Thyroid gland (tissue), 4 donors: ENCODE measurements at places on chromosomes 3 and 15. TPM values are rescaled to one million over a fixed set of nuclear protein-coding genes. Genes with fewer than 3 reads are reported as not detected.

DNA sequence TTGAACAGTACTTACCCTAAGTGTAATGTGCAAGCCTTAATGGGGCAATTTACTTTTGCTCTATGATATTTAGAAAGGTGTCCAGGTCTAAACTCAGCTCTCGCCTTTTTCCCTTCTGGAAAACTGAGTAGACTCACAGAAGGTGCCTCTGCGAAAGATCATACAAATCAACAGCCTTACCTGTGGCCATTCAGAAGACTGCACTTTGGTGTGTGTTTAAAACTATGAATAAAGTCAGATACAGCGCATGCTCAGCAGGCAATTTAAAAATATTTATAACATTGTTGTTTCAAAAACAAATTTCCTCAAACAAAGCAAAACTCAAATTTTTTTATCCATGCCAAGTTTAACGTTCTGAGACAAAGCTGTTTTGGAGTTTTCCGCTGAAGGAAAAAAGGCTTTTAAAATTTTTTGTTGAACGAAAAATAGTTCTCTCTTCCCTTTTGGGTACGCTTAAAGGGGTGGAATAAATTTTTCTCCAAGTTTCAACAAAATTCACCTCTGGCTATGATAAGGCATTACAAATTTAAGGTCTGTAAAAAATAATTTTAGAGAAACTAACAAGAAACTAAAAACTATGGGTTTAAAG lies 156.3 kb downstream of the TIGIT start:
- no peaks in the 10 kb centered on the region for H3K36me3 ChIP-seq
- H3K27ac ChIP-seq, result no peak overlapping the region
- peaks cover 16% of the 10 kb centered on the region for H3K4me1 ChIP-seq
- H3K4me3 ChIP-seq, result no peak overlapping the region
- no peaks in the 10 kb centered on the region for H3K27me3 ChIP-seq

- H3K4me1 ChIP-seq, result no peaks in the 10 kb centered on the region
- no peak overlapping the region for H3K4me3 ChIP-seq
- no peaks in the 10 kb centered on the region for H3K36me3 ChIP-seq
- H3K27me3 ChIP-seq, result no peaks in the 10 kb centered on the region
- no peak overlapping the region for H3K27ac ChIP-seq
These were observed 372.1 kb downstream of the MAGI1 start for GRCh38 chr3:65666448-65667091.

DNA sequence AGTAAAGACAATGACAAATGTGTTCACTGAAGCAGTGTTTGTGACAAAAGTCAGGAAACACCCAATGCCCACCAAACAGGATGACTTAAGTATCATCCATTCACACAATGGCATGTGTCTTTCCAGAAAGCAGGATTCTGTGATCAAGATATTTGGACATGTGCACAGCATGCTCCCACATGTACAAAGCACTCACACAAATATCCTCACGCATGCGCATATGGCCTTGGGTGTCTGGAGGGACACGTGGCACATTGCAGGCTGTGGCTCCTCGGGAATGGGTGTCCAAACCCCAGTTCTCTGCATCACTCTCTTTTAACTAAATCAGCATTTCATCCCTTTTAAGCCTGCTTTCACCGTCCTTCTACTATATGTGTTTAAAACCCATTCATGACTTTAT lies 130.5 kb downstream of the KLF13 start:
- no peak overlapping the region for H3K27ac ChIP-seq
- no peaks in the 10 kb centered on the region for H3K4me1 ChIP-seq
- no peak overlapping the region for H3K4me3 ChIP-seq
- H3K27me3 ChIP-seq, result no peaks in the 10 kb centered on the region

- H3K27ac ChIP-seq, result no peak overlapping the region
- no peaks in the 10 kb centered on the region for H3K27me3 ChIP-seq
- H3K36me3 ChIP-seq, result no peaks in the 10 kb centered on the region
- no peak overlapping the region for H3K4me3 ChIP-seq
- no peak for DNase-seq
- peaks cover 7% of the 10 kb centered on the region for H3K4me1 ChIP-seq
These were observed 82.0 kb upstream of the XXYLT1 start for GRCh38 chr3:195352895-195353488.

DNA sequence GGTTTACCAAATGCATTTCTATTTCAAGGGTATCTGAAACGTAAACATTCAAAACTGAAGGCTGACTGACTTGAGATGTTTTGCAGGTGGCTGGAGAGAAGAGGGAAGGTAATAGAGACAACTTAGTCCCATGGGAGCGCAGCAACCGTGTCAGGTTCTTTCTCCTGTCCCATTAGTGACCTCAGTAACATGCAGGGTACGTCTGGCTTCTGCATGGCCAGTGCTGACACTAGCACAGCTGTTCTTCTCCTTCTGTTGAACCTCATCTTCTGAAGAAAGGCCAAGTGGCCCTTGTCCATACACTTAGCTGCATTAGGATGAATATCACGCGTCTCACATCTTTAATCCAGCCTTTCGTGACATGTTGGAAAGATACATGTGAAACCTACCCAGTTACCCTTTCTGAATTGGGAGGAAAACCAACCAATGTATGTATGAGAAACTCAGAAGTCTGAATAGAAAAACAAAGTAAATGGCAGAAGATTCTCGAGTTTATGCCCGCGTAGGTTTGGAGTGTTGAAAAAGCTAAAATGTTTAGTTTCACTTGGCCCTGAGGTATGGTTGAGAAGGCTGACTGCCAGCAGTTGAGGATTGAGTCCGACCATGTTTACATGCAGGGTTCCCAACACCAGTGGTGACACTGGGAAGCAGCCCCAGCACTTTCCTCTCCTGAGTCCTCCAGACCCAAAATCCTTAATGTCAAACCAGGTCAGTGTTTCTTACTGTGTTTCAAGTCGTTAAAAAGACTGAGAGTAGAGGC lies 10.3 kb downstream of the NCBP2 start:
- no peaks in the 10 kb centered on the region for H3K27me3 ChIP-seq
- H3K36me3 ChIP-seq, result peaks cover 55% of the 10 kb centered on the region
- no peak for DNase-seq
- H3K4me3 ChIP-seq, result no peak overlapping the region

DNA sequence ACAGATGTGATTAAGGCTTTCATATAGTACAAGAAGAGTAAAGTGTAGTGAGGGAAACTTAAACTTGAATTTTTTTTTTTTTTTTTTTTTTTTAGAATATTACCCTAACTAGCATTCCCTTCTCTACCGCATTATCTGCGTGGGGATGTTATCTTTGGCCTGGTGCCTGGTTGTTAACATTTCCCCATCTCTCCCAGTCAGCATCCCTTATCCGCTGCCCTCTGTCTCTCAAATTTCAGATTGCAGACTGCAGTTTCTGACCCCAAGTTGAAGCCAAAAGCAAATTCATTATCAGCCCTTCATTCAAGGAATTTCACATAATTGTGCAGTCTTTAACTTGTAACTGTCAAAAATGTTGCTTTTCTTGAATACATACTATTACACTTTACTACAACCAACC lies 353.0 kb downstream of the PLOD2 start:
- H3K27me3 ChIP-seq, result no peaks in the 10 kb centered on the region
- no peak overlapping the region for H3K27ac ChIP-seq
- DNase-seq, result no peak
- no peaks in the 10 kb centered on the region for H3K36me3 ChIP-seq

- H3K4me1 ChIP-seq, result no peaks in the 10 kb centered on the region
- DNase-seq, result no peak
- no peaks in the 10 kb centered on the region for H3K27me3 ChIP-seq
- H3K36me3 ChIP-seq, result no peaks in the 10 kb centered on the region
- H3K4me3 ChIP-seq, result no peak overlapping the region
These were observed 34.0 kb downstream of the SCG5 start for GRCh38 chr15:32675466-32675865.

DNA sequence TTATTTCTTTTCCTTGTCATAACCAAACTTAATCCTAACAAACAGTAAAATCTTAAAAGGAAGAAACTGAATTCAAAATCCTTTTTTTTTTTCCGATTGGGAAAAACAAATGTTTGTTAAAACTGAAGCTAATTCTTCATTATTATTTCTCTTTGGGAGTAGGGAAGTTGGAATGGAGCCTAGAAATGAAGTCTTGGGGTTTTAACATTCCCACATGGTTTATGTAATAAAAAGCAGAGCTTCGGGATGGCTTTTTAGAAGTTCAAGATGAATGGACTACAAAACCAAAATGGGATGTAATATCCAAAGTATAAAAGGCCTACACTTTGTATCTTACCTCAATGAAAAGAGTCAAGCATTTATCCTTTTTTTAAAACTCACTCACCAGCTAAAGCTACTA lies 189.0 kb upstream of the TMC3 start:
- no peak overlapping the region for H3K4me3 ChIP-seq
- H3K27ac ChIP-seq, result no peak overlapping the region
- no peaks in the 10 kb centered on the region for H3K4me1 ChIP-seq
- no peaks in the 10 kb centered on the region for H3K27me3 ChIP-seq

GRCh38 chr3:98732286-98733052 lies 30.7 kb upstream of the ST3GAL6 start:
- H3K27me3 ChIP-seq, result no peaks in the 10 kb centered on the region
- H3K36me3 ChIP-seq, result no peaks in the 10 kb centered on the region
- H3K27ac ChIP-seq, result peak overlapping the region; percentile 92

- DNase-seq, result peak; percentile 94
- no peaks in the 10 kb centered on the region for H3K36me3 ChIP-seq
- peak overlapping the region; percentile 85 for H3K27ac ChIP-seq
- no peak overlapping the region for H3K4me3 ChIP-seq
- no peaks in the 10 kb centered on the region for H3K27me3 ChIP-seq
These were observed 8.8 kb downstream of the STOML1 start for GRCh38 chr15:73983211-73983727.

DNA sequence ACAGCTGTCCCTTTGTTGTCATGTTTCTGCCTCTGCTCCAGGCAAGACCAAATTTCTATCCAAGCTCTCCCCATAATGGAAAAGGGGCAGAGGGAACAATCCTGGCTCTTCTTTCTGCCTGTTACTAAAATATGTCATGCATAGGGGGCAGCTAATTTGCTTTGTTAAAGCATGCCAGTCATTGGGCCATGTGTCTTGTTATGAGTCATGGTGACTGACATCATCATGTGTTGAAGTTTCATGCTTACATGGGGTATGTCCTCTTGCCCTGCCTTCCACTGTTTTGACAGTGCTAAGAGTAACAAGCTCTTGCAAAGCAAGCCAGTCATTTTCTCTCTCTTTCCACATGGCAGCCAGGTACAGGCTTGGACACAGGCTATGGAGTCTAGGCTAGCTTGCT lies 268.9 kb downstream of the GABRB3 start:
- no peak overlapping the region for H3K4me3 ChIP-seq
- DNase-seq, result no peak
- H3K27ac ChIP-seq, result no peak overlapping the region
- H3K27me3 ChIP-seq, result no peaks in the 10 kb centered on the region
- H3K36me3 ChIP-seq, result no peaks in the 10 kb centered on the region

DNA sequence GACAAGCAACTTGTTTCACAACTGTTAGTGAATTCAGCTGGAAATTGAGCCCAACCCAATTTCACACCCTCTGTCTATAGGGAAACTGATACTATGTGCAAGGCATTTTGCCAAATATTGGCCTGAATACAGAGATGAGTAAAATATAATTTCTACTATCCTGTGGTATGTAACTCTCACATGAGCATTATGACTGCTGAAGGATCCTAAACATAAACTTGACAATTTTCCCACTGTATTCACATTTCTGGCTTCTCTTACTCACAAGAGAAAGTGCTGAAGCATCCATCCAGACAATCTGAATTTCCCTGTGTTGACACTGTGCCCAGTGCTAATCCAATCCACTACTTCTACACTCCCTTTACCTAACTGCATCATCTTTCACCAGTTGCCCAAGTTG lies 28.4 kb downstream of the SERPINI2 start:
- H3K4me1 ChIP-seq, result no peaks in the 10 kb centered on the region
- DNase-seq, result no peak
- no peak overlapping the region for H3K27ac ChIP-seq
- H3K36me3 ChIP-seq, result no peaks in the 10 kb centered on the region
- no peaks in the 10 kb centered on the region for H3K27me3 ChIP-seq

GRCh38 chr15:90268415-90268814 lies 2.9 kb downstream of the NGRN start:
- H3K4me3 ChIP-seq, result no peak overlapping the region
- H3K4me1 ChIP-seq, result peaks cover 52% of the 10 kb centered on the region
- no peaks in the 10 kb centered on the region for H3K27me3 ChIP-seq
- no peak for DNase-seq

- DNase-seq, result peak; percentile 53
- no peak overlapping the region for H3K4me3 ChIP-seq
- no peaks in the 10 kb centered on the region for H3K36me3 ChIP-seq
- no peaks in the 10 kb centered on the region for H3K27me3 ChIP-seq
These were observed 40.5 kb upstream of the HES1 start for GRCh38 chr3:194095464-194095863.

DNA sequence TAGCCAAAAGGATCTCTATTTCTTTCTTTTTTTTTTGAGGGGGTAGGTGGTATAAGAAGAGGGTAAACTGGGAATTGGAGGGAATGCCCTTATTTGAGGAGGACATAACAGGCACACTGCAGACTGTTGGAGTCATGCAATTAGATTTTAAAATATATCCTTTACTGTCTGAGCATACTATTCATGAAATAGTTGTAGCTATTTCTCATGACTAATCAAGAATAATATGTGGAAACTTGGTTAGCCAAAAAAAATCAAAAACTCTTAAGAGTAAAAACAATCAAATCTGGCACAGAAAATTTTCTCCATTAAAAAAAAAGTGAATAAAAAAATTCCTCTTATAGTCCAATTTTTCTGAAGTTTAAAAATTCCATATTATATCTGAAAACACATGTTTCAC lies 174.9 kb downstream of the SCAPER start:
- no peak for DNase-seq
- no peaks in the 10 kb centered on the region for H3K4me1 ChIP-seq
- H3K27ac ChIP-seq, result no peak overlapping the region
- H3K36me3 ChIP-seq, result peaks cover 6% of the 10 kb centered on the region

- H3K36me3 ChIP-seq, result no peaks in the 10 kb centered on the region
- no peak overlapping the region for H3K27ac ChIP-seq
- no peak for DNase-seq
- H3K27me3 ChIP-seq, result no peaks in the 10 kb centered on the region
- H3K4me1 ChIP-seq, result no peaks in the 10 kb centered on the region
These were observed 363.6 kb upstream of the GOLIM4 start for GRCh38 chr3:168459226-168459784.

GRCh38 chr3:28244491-28244890 lies 3.1 kb downstream of the CMC1 start:
- H3K36me3 ChIP-seq, result no peaks in the 10 kb centered on the region
- H3K4me1 ChIP-seq, result peaks cover 8% of the 10 kb centered on the region
- H3K27me3 ChIP-seq, result no peaks in the 10 kb centered on the region
- no peak overlapping the region for H3K4me3 ChIP-seq
- no peak overlapping the region for H3K27ac ChIP-seq

GRCh38 chr3:117565777-117566176 lies 856.2 kb downstream of the TUSC7 start:
- no peak for DNase-seq
- no peak overlapping the region for H3K27ac ChIP-seq
- no peaks in the 10 kb centered on the region for H3K27me3 ChIP-seq
- no peak overlapping the region for H3K4me3 ChIP-seq
- H3K4me1 ChIP-seq, result peaks cover 8% of the 10 kb centered on the region

ACY1 gene
- 98.1 TPM for total RNA-seq

ADPRH gene
- 8.7 TPM for total RNA-seq

FAM219B gene
- 72.1 TPM for total RNA-seq

CHRNA3 gene
- total RNA-seq, result 0.27 TPM

FBXW12 gene
- not detected for total RNA-seq

NPAP1 gene
- total RNA-seq, result 0.81 TPM

PLA2G4D gene
- total RNA-seq, result not detected

XCR1 gene
- total RNA-seq, result not detected

TRPM1 gene
- total RNA-seq, result not detected

MYL3 gene
- not detected for total RNA-seq

MED12L gene
- total RNA-seq, result 1.6 TPM

MAP4 gene
- total RNA-seq, result 103 TPM
